ENCODE measurements at places on chromosomes 11 and 22.

DNA sequence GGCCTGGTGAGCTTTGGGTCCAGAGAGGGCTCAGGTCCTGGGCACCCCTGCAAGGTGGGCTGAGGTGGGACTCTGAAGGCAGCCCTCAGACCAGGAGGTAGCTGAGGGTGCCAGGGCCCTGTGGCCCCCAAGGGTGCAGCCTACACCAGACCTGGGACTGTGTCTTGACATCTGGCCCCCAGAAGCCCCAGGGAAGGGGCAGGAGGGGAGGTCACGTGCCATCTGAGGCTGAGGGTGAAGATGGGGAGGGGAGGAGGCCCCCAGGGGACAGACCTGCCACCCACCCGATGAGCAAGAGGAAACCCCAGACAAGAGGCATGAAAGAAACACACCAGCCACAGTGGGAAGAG is 520.2 kb downstream of the BRD1 start:
- no peak for DNase-seq

DNA sequence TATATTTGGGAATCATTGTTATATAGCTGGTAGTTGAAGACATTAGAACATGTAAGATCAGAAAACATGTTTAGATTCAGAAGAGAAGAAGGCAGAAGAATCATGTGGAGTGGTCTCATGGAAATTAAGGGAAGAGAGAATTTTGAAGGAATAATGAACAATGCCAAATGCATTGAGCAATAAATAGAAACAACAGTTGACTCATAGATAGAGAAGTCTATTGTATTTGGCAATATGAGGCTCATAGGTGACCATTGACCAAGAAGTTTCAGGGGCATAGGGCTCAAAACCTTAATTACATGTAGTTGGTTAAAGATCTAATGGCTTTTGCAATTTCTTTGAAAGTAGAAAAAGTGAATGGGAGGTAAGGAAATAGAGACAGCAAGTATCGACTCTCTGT is 123.9 kb downstream of the PAX6 start:
- no peak for DNase-seq

DNA sequence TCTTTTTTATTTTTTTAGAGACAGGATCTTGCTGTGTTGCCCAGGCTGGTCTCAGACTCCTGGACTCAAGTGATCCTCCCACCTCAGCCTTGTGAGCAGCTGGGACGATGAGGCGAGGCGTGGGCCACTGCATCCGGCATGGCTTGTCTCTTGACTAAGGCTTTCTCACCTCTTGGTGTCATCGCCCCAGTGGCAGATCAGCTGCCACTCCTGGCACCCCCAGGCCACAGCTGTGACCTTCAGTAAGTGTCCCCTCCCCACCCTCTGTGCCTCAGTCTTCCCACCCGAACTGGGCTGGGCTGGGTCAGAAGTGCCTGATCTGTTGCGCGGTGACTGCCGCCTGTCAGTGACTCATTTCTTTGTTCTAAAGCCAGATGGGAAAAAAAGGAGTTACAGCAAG is 3.6 kb downstream of the SYNGR1 start:
- DNase-seq = no peak

- DNase-seq = no peak
Measured at GRCh38 chr11:92826603-92827002, 142.8 kb upstream of the MTNR1B start.

GRCh38 chr11:78474451-78474850 is 56.8 kb upstream of the GAB2 start:
- no peak for DNase-seq

GRCh38 chr11:10807493-10808234 is 1.1 kb downstream of the EIF4G2 start:
- peak; percentile 11 for DNase-seq

DNA sequence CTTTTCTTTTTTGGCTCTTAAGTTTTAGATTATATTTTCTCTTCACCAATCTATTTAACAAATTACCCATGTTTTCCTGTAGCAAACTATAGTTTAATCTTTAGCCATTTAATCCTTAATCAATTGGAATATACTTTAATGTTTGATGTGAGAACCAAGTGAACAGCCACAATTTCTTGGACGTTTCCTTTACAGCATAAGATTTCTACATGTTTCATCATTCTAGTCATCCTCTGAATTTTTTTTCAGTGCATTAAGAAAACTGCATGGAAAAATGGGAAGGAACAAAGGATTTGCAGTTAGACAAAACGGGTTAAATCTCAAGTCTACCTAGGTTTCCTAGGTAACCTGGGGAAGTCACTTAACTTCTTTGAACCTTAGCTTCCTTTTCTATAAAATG is 507.1 kb upstream of the CCDC90B start:
- DNase-seq = no peak

DNA sequence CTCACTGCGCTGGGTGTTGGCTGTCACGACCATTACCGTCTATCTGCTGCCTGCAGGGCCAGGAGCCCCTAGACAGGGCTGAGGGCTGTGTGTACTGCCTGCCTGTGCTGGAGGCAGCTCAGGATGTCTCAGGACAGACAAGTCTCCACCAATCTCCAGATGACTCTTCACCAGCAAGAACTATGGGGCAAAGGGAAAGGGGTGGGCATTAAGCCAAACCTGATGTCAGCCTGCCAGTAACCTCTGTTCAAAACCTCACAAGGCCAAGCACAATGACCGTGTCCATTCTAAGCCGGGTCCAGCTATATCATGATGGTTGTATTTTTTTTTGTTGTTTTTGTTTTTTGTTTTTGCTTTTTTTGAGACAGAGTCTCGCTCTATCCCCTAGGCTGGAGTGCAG is 31.6 kb downstream of the MAFF start:
- DNase-seq = no peak

GRCh38 chr11:102473543-102473942 is 21.0 kb upstream of the TMEM123 start:
- no peak for DNase-seq

- DNase-seq = no peak
Measured at GRCh38 chr11:114892381-114893197, 214.3 kb downstream of the NXPE2 start.

DNA sequence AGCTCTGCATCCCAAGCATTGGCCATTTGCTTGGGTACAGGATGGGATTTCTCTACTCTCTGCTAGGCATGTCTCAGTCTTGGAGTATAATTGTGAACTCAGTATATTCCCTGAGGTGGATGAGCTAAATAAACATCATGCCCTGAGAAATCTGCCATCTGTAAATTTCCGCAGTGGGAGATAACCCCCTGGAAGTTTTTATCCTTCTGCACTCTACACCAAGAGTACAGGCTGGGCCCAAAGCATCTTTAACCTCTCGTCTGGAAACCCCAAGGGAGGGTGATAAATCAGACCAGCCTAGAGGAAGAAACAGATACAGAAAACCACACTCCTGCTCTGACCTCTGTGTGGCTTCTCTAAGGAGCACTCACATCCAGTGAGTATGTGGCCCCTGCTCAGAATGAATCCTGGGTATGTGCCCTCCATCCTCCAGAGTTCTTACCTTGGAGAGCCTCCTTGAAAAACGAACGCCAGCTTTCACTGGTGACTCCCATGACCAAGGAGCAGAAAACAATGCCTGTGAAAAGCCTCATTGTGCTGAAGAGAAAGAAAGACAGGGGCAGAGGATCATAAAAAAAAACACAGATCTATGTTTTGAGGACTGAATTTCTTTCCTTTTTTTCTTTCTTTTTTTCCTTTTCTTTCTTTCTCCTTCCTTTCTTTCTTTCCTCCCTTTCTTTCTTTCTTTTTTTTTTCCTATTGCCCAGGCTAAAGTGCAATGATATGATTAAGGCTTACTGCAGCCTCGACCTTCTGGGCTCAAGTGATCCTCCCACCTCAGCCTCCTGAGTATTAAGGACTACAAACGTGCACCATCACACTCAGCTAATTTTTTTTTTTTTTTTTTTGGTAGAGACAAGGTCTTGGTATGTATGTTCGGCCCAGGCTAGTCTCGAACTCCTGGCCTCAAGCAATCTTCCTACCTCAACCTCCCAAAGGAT is 938 bp downstream of the SAA4 start:
- no peak for DNase-seq

GRCh38 chr22:36840106-36840505 is 20.7 kb upstream of the NCF4 start:
- DNase-seq = no peak

DNA sequence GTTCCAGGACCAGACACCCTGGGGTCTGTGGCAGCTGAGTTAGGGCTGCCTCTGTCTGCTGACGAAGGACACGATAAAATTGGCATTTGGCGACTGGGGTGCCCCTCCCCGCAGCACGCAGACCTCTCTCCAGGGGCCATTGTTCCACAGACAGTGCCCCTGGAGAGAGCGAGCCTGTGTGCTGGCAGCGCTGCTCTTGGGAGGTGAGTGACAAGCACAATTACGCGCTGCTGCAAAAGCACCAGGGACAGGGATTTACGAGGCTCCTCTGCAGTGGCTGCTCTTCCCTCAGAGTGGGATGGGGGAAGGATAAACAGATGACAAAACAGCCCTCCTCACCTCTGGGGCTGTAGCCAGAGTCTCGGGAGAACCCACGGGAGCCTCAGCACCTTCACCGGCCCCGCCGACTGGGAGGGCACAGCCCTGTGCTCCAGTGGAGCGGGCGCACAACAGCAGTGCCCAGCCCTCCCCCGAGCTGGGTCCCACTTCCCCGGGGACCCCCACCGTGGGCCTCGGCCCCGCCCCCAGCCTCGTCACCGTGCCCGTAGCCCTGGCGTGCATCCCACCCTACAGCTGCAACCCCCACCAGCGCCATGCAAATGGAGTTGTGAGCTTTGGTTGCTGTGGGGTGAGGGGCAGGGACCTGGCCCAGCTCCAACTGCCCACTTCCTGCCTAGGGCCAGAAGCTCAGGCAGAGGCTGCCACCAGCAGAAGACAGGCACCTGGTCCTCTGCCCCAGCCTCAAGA is 19.6 kb downstream of the CHID1 start:
- DNase-seq = no peak

- no peak for DNase-seq
Measured at GRCh38 chr11:123193742-123194141, 1.3 kb downstream of the CLMP start.

- no peak for DNase-seq
Measured at GRCh38 chr11:70715166-70715951, 317.0 kb downstream of the CTTN start.

All from stimulated activated CD4-positive, alpha-beta T cell treated with anti-CD3 and anti-CD28 coated beads, Interleukin-1b, Interleukin-23, amount 100 ng/mL, for 24 hours (primary cell).